CD4-positive, alpha-beta T cell (primary cell): ENCODE measurements at places on chromosomes 16 and 17.

DNA sequence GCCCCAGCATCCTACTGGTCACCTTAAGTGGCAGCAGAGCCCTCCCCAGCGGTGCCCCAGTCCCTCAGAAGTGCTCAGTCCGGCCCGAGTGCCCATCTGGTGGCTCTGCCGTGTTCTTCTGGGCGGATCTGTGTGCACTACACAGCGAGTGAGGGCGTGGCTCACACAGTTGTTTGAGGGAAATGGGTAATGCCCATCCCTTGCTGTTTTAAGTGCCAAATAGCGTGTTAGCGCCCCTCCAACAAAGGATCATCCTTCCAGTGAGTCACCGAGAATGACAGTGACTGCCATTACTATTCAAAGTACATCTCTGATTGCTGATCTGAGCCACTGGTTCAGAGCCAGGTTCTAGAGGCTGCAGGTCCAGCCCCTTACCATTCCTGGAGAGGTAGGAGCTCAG lies 152.0 kb downstream of the LGALS9B start:
- no peak overlapping the region for H3K27ac ChIP-seq
- H3K4me1 ChIP-seq = peaks cover 1% of the 10 kb centered on the region
- H3K27me3 ChIP-seq = no peaks in the 10 kb centered on the region
- H3K36me3 ChIP-seq = no peaks in the 10 kb centered on the region
- no peak overlapping the region for H3K4me3 ChIP-seq
- DNase-seq = no peak

GRCh38 chr16:788399-789126 lies at the start of gene CHTF18:
Gene CHTF18 (plus strand): TSS chr16:788620. CDS start chr16:788685, 65 bp downstream.
- H3K27me3 ChIP-seq = no peaks in the 10 kb centered on the region
- peaks cover 34% of the 10 kb centered on the region for H3K4me1 ChIP-seq
- DNase-seq = peak; percentile 92
- no peak within 1 kb of the TSS for H3K27ac ChIP-seq

DNA sequence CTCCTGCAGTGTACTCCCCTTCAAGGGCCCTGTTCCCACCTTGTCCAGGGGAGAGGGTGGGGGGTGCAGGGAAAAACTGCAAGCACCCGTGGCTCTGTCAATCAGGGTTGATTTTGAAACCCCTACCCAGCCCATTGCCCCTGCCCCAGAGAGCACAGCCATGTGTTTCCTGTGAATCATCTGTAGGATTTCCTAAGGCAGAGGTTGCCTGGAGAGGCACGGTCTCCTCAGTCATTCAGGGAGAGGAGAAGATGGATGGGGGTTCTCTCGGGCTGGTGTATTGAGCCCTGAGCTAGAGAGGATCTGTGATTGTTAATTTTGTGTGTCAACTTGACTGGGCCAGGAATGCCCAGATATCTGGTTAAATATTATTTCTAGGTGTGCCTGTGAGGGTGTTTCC lies 3.5 kb upstream of the AGRP start:
- no peaks in the 10 kb centered on the region for H3K27me3 ChIP-seq
- peaks cover 17% of the 10 kb centered on the region for H3K36me3 ChIP-seq
- no peak overlapping the region for H3K27ac ChIP-seq
- peak; percentile 43 for DNase-seq
- H3K4me1 ChIP-seq = peaks cover 31% of the 10 kb centered on the region

- H3K36me3 ChIP-seq = peaks cover 92% of the 10 kb centered on the region
- DNase-seq = no peak
- no peak overlapping the region for H3K4me3 ChIP-seq
- H3K27ac ChIP-seq = no peak overlapping the region
Observed at GRCh38 chr17:49612726-49613125, 37.1 kb downstream of the NXPH3 start.

DNA sequence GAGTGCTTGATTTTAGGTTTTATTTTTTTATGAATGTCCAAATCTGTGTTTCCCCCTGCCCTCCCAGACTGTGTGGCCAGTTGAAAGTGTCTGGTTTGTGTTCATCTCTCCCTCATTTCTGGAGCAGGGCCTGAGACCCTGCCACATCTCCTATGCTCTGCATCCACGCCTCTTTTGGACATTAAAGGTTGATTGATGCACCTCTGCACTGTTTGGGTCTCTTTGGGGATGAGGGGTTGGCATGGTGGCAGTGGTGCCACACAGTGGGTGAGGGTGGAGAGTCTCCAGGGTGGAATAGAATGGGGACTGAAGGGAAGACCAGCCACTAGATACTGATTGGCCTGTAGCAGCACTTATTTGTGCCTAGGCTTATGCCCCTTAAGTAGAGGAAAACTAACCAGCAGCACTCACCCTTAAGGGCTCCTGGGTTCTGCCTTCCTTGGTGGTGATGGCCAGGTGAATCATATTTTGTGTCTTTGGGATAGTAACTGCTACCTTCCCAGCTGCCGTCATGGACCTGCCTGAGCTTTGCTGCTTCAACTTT lies 7.9 kb downstream of the DYNLL2 start:
- no peak for DNase-seq
- H3K36me3 ChIP-seq = peaks cover 76% of the 10 kb centered on the region
- H3K4me3 ChIP-seq = no peak overlapping the region
- peaks cover 30% of the 10 kb centered on the region for H3K4me1 ChIP-seq
- no peak overlapping the region for H3K27ac ChIP-seq

GRCh38 chr17:66304304-66305174 lies 2.1 kb downstream of the PRKCA start:
- H3K4me1 ChIP-seq = peaks cover 24% of the 10 kb centered on the region
- H3K27me3 ChIP-seq = no peaks in the 10 kb centered on the region
- DNase-seq = no peak
- peak overlapping the region; percentile 36 for H3K27ac ChIP-seq

GRCh38 chr16:87041286-87041685 lies 275.9 kb downstream of the C16orf95 start:
- no peak overlapping the region for H3K4me3 ChIP-seq
- no peaks in the 10 kb centered on the region for H3K27me3 ChIP-seq
- no peak overlapping the region for H3K27ac ChIP-seq
- no peak for DNase-seq
- no peaks in the 10 kb centered on the region for H3K4me1 ChIP-seq

DNA sequence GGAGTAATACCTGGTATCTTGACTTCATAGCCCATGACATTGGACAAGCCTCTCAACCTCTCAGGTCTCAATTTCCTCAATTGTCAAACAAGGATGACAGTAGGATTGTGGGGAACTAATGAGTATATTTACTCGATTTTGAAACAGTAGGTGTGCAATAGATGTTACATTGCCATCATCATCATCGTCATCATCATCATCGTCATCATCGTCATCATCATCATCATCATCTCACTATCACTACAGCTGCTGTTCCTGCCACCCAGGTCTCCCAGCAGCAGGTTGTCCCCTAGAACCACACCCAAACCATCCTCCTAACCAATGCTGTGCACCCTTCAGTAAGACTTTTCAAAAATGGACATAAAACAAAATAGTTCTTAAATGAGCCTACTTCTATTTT lies 24.8 kb upstream of the CDRT4 start:
- H3K27me3 ChIP-seq = no peaks in the 10 kb centered on the region
- no peak overlapping the region for H3K4me3 ChIP-seq
- H3K36me3 ChIP-seq = no peaks in the 10 kb centered on the region
- no peak for DNase-seq
- H3K4me1 ChIP-seq = no peaks in the 10 kb centered on the region
- H3K27ac ChIP-seq = no peak overlapping the region

- H3K36me3 ChIP-seq = no peaks in the 10 kb centered on the region
- H3K27ac ChIP-seq = no peak overlapping the region
- no peaks in the 10 kb centered on the region for H3K27me3 ChIP-seq
- H3K4me3 ChIP-seq = no peak overlapping the region
- no peak for DNase-seq
Observed at GRCh38 chr16:8376430-8376829, 213.9 kb downstream of the TMEM114 start.

- H3K4me3 ChIP-seq = no peak overlapping the region
- H3K4me1 ChIP-seq = peaks cover 10% of the 10 kb centered on the region
- DNase-seq = no peak
- no peak overlapping the region for H3K27ac ChIP-seq
- H3K27me3 ChIP-seq = no peaks in the 10 kb centered on the region
Observed at GRCh38 chr16:66891360-66891759, 11.0 kb downstream of the PDP2 start.

DNA sequence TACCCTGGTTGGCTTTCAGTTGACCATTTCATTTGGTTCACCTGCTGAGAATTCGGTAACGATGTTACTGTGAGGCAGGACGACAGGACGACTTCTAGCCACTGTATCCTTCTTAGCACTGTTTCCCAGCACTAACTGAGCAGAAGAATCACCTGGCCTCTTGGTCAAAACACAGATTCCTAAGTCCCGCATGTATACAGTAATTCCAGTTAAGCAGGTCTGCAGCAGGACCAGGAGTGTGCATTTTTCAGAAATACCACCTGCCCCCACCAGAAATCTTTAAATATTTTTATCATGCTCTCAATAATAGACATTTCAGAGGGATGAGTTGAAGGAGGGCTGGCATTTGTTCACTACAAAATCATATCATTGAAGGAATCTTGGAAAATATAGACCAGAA lies 22.6 kb downstream of the RSL1D1 start:
- H3K4me3 ChIP-seq = no peak overlapping the region
- DNase-seq = no peak
- H3K4me1 ChIP-seq = no peaks in the 10 kb centered on the region

- DNase-seq = no peak
- peaks cover 23% of the 10 kb centered on the region for H3K36me3 ChIP-seq
- H3K27ac ChIP-seq = peak overlapping the region; percentile 42
Observed at GRCh38 chr17:40548491-40548981, 16.7 kb downstream of the CCR7 start.

DNA sequence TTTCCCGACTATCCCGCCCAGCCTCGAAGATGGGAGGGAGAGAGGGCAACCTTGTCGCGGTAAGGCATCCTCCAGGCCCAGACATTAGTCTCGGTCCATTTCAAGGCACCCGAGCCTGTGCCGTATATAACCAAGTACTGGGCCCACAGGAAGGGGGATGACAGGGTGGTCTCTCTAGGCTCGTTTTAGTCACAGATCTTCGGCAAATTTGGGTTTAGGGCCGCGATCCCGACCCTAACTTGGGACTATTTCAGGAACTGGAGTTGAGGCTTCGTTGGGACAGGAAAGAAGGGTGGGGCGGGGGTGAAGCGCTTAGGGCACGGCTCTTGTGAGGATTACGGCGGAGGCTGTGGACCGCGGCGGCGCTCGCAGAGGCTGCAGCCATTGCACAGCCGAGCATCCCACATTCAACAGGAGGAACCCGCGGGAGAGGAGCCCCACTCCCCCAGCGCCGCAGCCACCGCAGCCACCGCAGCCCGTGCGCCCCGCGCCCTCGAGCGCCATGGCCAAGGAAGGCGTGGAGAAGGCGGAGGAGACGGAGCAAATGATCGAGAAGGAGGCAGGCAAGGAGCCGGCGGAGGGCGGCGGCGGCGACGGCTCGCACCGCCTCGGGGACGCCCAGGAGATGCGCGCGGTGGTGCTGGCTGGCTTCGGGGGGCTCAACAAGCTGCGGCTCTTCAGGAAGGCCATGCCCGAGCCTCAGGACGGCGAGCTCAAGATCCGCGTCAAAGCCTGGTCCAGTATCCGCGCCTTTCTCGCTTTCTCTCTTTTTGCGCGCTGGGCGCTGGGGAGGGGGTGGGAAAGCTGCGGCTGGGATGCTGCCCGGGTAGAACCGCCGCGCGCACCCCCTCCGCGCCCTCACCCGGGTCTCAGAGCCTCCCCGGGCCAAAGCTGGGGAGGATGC lies at the start of gene VAT1L:
Gene VAT1L (plus strand): TSS at position 384 of the 904 bp plus-strand sequence. CDS start 119 bp downstream, at position 503.
- peaks cover 14% of the 10 kb centered on the region for H3K4me1 ChIP-seq
- H3K27me3 ChIP-seq = peaks cover 62% of the 10 kb centered on the region
- no peak within 1 kb of the TSS for H3K4me3 ChIP-seq
- no peak within 1 kb of the TSS for H3K27ac ChIP-seq
- DNase-seq = no peak

GRCh38 chr16:49597796-49598195 lies 224.2 kb downstream of the C16orf78 start:
- H3K4me1 ChIP-seq = peaks cover 3% of the 10 kb centered on the region
- DNase-seq = no peak
- H3K27ac ChIP-seq = no peak overlapping the region
- H3K36me3 ChIP-seq = no peaks in the 10 kb centered on the region
- no peak overlapping the region for H3K4me3 ChIP-seq
